Upper lobe of left lung (tissue), 6 donors: ENCODE measurements at places on chromosomes 2 and 18. TPM values are rescaled to one million over a fixed set of nuclear protein-coding genes. Genes with fewer than 3 reads are reported as not detected.

Gene CYB5A
- 702 TPM for total RNA-seq

Gene SETBP1
- total RNA-seq: 13.7 TPM

Gene CCDC74B
- total RNA-seq: 4.3 TPM

Gene CHAC2
- 5.2 TPM for total RNA-seq

Gene GALM
- total RNA-seq: 30.4 TPM

Gene TMEM185B
- total RNA-seq: 27.4 TPM

Gene SF3B1
- total RNA-seq: 374 TPM

Gene IRS1
- 12.6 TPM for total RNA-seq

Gene HOXD12
- not detected for total RNA-seq

Gene GPR75
- 14.7 TPM for total RNA-seq

Gene ARHGAP15
- total RNA-seq: 57.6 TPM

Gene KRTCAP3
- 37.2 TPM for total RNA-seq

Gene REG1B
- 5.2 TPM for total RNA-seq

Gene IL1F10
- total RNA-seq: not detected

Gene VAMP5
- total RNA-seq: 20.5 TPM

Gene DLX1
- total RNA-seq: not detected

Gene IL36A
- not detected for total RNA-seq

Gene IL37
- total RNA-seq: not detected

Gene CDK15
- 0.10 TPM for total RNA-seq

Gene NRP2
- total RNA-seq: 61.4 TPM

Gene SYT4
- not detected for total RNA-seq

Gene SLC14A1
- total RNA-seq: 7.0 TPM

Gene SERPINB13
- total RNA-seq: not detected

Gene WDR35
- total RNA-seq: 7.3 TPM

Gene AQP12B
- not detected for total RNA-seq

Gene CYRIA
- 22.7 TPM for total RNA-seq

Gene DPP4
- total RNA-seq: 16.4 TPM

Gene C1GALT1C1L
- total RNA-seq: 2.5 TPM

Gene METAP1D
- 3.7 TPM for total RNA-seq

Gene ZNF385B
- total RNA-seq: 30.1 TPM

Gene ADAM23
- 1.9 TPM for total RNA-seq

Gene EFR3B
- total RNA-seq: 10.1 TPM

Gene PROKR1
- total RNA-seq: 0.06 TPM

Gene DSG4
- total RNA-seq: not detected

Gene INSIG2
- total RNA-seq: 33.2 TPM

Gene AQP12A
- not detected for total RNA-seq

Gene RGPD4
- not detected for total RNA-seq

Gene HS1BP3
- 43.2 TPM for total RNA-seq

Gene FLACC1
- total RNA-seq: 12.6 TPM

Gene IMPACT
- total RNA-seq: 14.7 TPM

Gene ZBTB7C
- total RNA-seq: 6.1 TPM
